ENCODE measurements at places on chromosomes 7 and 10. TPM values are rescaled to one million over a fixed set of nuclear protein-coding genes. Genes with fewer than 3 reads are reported as not detected.

DNA sequence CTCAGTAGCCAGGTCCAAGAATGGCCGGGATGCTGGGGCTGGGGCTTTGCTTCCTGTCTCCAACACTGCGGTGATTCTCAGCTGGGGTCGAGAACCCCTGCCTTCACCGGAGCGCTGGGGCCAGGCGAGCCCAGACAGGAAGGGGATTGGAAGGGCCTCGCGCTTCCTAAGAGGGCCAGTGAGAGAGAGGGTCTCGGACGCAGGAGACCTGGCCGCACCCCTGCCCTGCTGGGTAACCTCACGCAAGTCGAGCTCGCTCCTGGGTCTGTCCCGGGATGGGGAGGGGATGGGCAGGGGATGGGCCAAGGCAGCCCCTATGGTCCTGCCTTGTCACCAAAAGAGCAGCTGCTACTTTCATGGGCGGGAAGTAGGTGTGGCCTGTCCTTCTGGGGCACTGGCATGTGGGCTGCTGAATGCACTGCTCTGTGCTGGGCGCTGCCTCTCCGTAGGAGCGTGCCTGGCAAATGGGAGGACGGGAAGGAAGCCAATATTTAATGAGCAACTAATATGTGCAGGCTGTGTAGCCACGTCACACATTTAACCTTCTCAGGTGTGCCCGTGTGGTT, 20.0 kb downstream of the KCNK18 start:
- no peak for DNase-seq

DNA sequence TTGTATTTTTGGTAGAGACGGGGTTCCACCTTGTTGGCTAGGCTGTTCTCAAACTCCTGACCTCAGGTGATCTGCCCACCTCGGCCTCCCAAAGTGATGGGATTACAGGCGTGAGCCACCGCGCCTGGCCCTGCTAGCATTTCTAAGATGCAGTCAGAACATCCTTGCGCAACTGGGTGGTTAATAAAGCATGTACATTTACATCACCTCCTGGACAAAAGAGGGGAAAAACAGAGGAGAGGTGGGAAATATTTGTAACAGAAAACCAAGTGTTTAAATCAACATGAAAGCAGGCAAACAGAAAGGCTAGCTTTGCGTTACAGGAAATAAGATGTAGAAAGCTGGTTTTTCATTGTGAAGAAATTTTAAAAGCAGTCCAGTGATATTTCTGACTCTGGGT, 220.9 kb upstream of the KMT2E start:
- no peak for DNase-seq

- DNase-seq, result no peak
Observed at GRCh38 chr7:112252141-112252540, 45.6 kb downstream of the ZNF277 start.

DNA sequence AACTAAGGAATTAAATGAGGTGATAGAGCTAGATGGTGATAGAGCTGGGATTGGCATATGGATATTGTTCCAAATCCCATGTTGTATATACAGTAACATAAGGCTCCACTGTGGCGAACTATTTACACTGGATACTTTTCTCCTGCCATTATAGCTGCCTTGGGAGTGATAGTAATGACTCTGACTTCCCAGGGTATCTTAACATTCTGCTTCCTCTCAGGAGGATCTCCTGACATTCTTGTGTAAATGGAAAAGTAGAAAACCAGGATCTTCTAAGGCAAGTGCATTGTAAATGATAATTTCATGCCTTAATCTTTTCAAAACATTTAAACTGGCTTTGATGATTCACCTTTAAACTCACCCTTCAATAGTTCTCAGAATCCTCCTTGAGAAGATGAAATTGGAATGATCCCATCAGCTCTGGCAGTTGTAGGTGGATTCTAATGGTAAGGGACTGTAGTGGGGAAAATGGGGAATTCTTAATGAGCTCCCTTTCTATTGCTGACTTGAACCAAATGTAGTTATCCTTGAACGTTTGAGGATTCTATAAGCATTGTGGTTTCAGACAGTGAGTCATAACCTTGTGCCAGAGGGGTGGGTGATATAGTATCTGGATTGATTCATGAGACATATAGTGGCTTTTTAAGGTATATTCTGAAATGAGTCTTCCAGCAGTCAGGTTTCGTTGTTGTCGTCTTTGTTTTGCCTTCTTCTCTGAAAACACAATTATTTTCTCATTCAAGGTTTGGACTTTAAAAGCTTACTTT, 450.0 kb downstream of the SUGCT start:
- DNase-seq, result peak; percentile 17

- no peak for DNase-seq
Observed at GRCh38 chr10:17764142-17764541, 12.1 kb downstream of the TMEM236 start.

DNA sequence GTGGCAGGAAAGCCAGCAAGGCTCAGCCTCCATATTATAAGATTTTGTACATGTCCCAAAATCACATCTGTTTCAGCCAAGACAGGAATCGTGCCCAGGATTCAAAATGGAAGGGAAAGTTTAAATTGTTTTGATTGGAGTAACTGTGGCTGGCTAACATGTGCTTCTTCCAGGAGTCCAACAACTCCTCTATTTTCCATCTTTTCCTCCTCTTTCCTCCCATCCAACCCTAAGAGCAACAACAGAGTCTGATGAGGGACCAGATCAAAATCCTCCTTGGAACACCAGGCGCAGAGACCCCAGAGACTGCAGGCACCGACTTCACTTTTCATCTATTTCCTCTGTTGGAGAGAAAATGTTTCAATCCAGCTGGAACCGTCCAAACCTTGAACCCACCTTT, 36.0 kb upstream of the SVIL start:
- no peak for DNase-seq

GRCh38 chr10:7945469-7946187, 108.9 kb upstream of the GATA3 start:
- DNase-seq, result peak; percentile 26

DNA sequence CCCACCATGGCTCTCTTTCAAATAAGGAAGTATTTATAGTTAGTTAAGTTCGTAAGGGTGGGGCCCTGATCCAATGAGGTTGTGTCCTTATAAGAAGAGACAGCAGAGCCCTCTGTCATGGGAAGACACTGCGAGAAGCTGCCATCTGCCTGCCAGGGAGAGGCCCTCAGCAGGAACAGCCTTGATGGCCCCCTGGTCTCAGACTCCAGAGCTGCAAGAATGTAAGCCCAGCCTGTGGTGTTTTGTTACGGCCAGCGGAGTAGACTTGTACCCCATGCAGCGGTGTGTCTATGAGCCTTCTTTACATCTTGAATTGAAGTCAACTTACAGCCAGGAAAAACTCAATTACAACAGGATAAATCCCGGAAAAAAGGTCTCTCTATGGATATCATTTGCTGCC, 14.3 kb upstream of the LARP4B start:
- DNase-seq, result no peak

DNA sequence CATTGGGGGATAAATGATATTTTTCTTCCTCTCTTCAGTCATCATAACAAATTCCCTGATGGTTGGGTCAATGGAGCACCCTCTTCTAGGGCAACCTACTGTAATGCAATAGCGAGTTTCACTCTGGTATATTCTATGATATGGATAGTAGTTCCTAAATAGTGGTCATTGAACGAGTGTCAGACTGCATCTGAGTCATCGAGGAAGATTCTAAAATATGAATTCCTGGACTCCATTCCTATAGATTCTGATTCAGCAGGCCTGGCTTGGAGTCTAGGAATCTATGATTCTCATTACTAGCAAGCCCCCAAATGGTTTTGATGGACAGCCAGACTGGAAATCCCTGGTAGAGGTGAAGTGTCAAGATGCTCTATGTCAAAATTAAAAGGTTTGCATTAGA, 254.5 kb downstream of the BUB3 start:
- DNase-seq, result no peak

DNA sequence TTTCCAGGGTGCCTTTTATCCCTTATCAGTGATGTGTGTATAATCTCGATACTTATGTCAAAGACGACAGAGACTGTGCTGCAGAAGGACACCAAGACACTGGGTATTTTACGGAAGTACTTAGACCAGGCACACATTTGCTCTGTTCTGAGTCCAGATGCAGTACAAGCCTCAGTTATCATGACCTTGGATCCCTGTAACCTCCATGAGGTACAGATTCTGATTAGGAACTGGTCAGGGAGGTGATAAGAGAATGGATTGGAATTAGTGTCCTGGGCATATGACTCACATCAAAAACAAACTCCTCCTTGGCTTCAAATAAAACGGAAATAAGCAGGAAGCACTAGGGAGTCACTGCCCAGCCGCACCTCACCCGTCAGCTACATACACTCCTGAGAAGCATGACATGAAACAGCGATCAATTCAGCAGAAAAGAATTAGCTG, 146.5 kb downstream of the SFMBT2 start:
- DNase-seq, result no peak

GRCh38 chr10:98047009-98047741, 16.8 kb upstream of the CRTAC1 start:
- no peak for DNase-seq

Gene TMEM176B
- not detected for total RNA-seq

Gene HABP2
- not detected for total RNA-seq

Gene ECHS1
- 120 TPM for total RNA-seq

Gene C10orf143
- 2.3 TPM for total RNA-seq

Gene KMT2E
- 39.7 TPM for total RNA-seq

Gene C10orf67
- total RNA-seq, result 0.10 TPM

Gene LEP
- not detected for total RNA-seq

Gene SH2B2
- 3.1 TPM for total RNA-seq

Gene ANKRD2
- total RNA-seq, result 6.5 TPM
